ENCODE measurements at places on chromosomes 3 and 15.

DNA sequence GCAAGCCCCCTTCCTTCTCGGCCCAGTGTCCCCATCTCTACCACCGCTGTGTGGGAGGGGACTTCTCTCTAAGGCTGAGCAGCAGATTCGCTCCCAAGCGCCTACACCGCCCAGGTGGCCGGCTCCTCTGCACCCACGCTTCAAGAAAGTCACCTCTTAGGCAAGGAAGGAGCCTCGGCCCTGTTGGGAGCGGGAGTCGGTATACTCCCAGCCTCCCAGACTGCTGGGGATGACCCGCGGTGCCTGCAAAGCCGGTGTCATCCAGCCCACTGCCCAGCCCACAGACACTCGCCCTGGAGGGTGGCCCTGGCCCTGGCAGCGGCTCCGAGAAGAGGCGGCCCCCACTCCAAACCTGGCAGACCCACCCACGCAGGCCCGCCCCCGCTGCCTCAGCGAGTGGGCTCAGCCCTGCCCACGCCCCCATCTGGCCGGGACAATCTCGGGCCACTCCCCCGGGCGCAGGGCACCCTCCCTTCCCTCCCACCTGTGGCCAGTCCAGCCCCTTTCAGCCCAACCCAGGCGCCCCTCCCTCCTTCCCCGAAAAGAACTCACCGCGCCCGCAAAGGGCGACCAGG lies 396 bp downstream of the CHRNB4 start:
- DNase-seq, result no peak

- DNase-seq, result no peak
Observed at GRCh38 chr15:96079882-96080281, 250.6 kb upstream of the NR2F2 start.

DNA sequence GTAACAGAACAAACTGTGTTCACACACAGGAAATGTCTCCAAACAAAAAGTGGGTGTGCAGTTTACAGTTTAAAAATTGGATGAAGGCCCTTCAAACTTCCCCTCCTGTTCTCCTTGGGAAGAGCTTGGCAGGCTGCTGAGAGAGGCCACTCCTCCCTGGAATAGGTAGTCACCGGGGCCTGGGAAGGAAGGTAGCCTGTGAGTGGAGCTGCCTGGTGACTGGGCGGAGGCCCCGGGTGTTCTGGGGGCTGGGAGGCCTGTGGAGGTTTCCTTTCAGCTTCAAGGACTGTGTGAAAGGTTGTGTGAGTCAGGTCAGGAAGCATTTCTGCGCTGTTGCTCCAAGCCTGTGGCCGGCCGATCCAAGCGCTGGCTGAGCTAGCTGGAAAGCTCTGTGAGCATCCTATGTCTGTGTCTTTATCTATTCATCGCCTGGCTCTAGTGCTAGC lies 14.1 kb downstream of the SLCO3A1 start:
- no peak for DNase-seq

- no peak for DNase-seq
Observed at GRCh38 chr3:48275287-48276027, 34.6 kb downstream of the ZNF589 start.

GRCh38 chr3:59551834-59552233 lies 502.0 kb upstream of the CFAP20DC start:
- no peak for DNase-seq

GRCh38 chr3:58202917-58203360 lies 7.8 kb downstream of the DNASE1L3 start:
- DNase-seq, result no peak

- DNase-seq, result no peak
Observed at GRCh38 chr3:194824100-194824499, 138.4 kb downstream of the FAM43A start.

- DNase-seq, result no peak
Observed at GRCh38 chr3:122890077-122890719, 95.3 kb downstream of the SLC49A4 start.

GRCh38 chr15:40925863-40926658 lies 3.1 kb upstream of the DLL4 start:
- DNase-seq, result peak; percentile 18

- no peak for DNase-seq
Observed at GRCh38 chr15:31573759-31574158, 247.1 kb downstream of the KLF13 start.

DNA sequence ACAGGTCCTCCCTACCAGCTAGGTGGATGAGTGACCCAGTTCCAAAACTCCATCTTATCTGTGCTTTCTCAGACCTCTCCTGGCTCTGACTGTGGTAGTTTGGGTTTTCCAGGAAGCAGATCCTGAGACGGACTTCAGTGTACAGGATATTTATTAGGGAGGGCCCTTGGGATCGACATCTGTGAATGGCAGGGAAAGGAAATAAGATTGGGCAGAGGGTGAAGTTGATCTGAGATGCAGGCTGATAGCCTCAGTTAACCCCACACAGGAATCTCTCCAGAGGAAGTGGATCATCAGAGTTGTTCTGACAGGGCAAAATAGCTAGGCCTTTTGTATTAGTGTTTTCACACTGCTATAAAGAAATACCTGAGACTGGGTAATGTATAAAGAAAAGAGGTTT lies 16.7 kb upstream of the MAPK6 start:
- no peak for DNase-seq

GRCh38 chr15:43939070-43939469 lies 112.3 kb downstream of the WDR76 start:
- peak; percentile 43 for DNase-seq

GRCh38 chr15:55993804-55994560 lies 570 bp upstream of the NEDD4 start:
- DNase-seq, result no peak

DNA sequence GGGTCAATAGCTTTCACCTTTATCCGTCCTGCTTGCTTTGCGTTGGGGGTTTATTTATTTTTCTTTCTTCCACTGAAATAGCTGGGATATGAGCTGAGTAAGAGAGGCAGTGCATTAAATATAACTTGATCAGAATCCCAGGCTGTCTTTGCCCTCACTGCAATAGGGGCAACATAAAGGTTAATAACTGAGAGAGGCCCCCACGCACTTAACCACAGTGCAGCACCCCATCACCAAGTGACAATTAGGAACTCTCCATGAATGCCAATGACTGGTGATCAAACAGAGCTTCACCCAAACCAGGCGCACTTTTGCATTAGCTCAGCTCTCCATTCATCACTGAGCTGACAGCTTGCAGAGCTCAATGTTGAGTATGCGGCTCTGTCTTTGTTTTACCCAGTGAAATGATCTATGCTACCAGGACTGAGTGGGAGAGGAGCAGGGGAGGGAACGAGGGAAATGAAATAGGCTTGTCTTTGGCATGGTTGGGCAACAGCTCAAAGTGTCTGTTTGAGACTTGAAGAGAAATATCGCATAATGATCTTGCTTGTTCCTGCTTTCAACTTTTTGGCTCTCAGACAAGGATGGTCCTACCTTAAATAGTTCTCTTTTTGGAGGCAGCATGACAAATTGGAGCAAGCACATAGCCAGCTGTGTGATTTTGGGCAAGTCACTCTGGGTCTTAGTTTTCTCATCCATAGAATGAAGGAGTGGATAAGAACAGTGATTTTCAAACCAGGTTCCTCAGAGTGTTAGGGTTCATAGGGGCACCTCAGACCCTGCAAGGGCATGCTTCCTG lies 14.5 kb upstream of the GLCE start:
- no peak for DNase-seq

DNA sequence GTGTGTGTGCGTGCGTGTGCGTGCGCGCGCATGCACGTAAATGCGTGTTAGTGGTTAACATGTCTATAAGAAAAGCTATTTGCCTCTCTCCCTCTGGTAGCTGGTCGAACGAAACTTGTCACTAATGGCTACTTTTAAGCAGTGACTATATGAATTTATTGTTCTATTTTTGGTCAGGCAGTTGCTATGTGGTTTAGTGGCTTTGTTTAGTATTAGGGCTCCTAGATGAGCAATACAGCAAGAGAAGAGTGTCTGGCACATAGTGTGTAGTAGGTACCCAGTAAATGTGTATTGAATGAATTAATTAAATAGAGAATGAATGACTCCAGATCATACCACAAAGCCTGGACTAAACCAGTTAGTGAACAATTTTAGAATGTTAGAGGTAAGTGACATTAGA lies 171.6 kb downstream of the PPM1L start:
- no peak for DNase-seq

- DNase-seq, result no peak
Observed at GRCh38 chr3:52034651-52035050, 21.7 kb downstream of the DUSP7 start.

DNA sequence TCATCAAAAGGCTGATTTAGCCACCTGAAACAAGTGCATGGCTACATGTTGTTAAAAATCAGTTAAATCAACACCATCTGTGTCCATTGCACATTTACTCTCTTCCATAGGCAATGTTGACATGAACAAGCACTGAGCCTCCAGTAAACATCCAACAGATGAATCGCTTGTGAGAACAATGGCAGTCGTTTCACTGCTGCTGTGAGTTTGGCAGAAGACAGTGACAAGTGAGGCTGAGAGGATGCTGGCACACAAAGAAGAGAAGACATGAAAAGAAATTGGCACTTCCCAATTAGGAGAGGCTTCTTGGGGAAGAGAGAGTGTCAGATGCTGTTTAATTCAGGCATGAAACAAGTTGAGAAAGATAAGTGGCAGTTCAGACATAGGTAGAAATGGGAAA lies 227.4 kb upstream of the STT3B start:
- no peak for DNase-seq

DNA sequence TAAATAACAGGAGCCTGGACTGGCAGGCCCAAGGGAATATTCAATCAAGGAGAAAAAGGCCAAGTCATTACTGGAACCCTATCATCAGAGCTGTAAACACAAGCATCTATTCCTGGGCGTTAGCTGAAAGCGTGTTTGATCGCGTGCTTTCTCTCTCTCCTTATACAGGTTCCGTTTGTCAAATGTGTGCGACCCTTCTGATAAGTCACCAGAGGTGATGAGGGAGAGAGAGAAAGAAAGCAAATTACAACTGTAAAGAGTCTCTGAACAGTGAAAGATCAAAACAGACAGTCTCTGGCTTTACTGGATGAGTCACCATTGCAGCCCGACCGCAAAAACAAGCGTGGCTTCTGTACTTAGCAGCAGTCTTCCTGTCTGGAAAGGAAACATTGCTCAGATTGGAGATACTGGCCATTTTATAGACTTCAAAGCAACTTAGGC lies 39.5 kb upstream of the TPRG1 start:
- peak; percentile 68 for DNase-seq

DNA sequence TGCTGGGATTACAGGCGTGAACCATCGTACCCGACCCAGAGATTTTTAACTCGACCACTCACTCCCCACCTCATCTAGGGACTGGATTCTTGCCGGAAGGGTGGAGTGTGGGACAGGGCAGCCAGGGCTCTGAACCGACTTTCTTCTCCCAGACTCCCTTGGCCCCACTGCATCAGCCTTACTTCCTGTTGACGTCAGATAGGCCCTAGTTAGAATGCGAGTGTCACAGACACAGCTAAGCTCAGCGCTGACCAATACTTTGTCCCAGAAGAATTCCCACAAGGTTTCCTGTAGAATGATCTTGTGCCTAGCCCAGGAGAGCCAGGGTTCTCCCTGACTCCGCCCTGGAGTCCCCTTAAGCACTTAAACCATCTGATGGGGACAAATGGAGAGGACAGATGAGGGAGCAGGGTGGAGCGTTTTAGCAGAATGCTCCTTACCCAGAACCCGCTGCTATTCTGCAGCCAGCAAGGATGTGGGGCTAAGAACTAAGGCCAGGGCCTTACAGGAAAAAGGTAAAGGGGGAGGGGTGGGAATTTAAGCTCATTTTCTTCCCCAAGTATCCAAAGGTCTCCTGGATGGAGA lies 5.8 kb upstream of the TUSC2 start:
- DNase-seq, result no peak

GRCh38 chr3:47496892-47497291 lies 16.6 kb downstream of the ELP6 start:
- no peak for DNase-seq

GRCh38 chr3:44098656-44099415 lies 142.8 kb upstream of the TOPAZ1 start:
- DNase-seq, result no peak

GRCh38 chr3:159249472-159250174 lies 447.8 kb downstream of the MFSD1 start:
- no peak for DNase-seq

- no peak for DNase-seq
Observed at GRCh38 chr15:88664151-88664778, 25.4 kb downstream of the ISG20 start.

GRCh38 chr3:168888781-168889180 lies 774.7 kb downstream of the MECOM start:
- no peak for DNase-seq

GRCh38 chr15:59060348-59060747 lies 44.6 kb upstream of the CCNB2 start:
- no peak for DNase-seq

DNA sequence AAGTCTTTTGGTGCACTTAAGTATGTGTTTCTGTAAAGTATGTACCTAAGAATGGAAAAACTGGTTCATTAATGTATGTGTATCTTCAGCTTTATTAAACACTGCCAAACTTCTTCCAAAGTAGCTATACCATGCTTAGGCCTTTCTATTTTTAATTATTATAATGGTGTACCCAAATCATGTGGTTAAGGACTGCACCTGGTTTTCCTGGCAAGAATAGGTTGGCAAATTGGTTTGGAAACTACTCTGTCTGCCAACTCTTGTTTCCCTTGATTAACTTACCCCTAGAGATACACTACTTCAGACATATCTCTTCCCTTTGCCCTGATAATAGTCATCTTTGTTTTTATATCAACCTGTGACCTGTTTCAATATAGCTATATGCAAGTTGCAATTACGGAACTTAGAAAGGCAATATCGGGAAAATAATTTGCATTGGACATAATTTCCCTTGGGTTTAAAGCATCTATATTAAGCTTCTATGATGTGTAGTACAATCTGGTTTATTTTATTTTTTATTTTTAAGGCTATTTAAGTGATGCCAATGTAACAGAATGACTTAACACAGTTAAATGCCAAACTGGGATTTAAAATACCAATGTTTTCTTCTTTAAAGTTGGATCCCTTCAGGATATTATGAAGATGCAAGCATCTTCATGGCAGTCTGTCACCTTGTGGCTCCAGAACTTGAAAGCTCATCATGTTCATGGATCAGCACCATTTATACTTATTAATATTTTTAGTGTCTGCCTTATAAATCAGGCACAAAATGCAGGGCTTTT lies 40.6 kb upstream of the TMEM108 start:
- DNase-seq, result no peak

DNA sequence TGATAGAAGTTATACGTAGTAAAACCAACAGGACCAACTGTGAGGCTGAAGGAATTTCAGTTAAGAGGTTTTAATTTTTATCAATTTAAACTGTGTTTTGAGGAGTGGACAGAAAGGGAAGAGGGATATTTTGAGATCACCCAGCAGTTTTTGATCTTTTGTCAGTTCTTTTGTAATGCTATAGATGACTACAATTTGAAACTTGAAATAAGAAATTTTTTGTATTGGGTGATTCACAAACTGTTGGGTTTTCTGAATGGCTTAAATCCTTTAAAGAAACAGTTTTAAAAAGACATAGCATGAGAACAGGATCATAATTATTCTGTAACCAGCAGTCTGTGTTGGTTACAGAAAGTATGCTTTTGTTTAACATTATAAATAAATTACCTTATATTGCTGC lies 67.4 kb downstream of the TCF12 start:
- no peak for DNase-seq

- DNase-seq, result no peak
Observed at GRCh38 chr15:96359616-96360521, 29.4 kb downstream of the NR2F2 start.

- DNase-seq, result no peak
Observed at GRCh38 chr3:178388473-178388872, 147.8 kb upstream of the KCNMB2 start.

- DNase-seq, result no peak
Observed at GRCh38 chr3:128879991-128880390, 571 bp downstream of the ACAD9 start.

- no peak for DNase-seq
Observed at GRCh38 chr3:49465270-49466034, 4.6 kb upstream of the DAG1 start.
